Posterior cingulate gyrus (tissue), 11 donors: ENCODE measurements at places on chromosomes 12 and 14.

DNA sequence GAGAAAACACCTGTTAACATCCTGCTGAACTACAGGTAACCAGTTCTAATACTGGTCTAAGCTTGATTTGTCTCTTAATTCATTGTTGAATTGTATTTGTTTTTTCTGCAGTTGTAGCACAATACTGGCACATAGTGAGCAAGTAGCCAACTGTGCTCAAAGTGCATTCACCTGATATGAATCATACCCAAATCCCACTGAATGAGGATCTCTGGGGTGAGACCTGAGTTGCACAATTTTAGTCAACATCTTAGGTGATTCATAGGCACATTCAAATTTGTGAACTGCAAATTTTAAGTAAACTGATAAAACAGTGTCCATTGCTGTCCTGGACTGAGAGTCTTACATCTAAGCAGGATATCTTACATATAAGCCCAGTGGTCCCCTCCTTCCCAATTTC lies 12.8 kb downstream of the KCNC2 start:
- no peak for DNase-seq

DNA sequence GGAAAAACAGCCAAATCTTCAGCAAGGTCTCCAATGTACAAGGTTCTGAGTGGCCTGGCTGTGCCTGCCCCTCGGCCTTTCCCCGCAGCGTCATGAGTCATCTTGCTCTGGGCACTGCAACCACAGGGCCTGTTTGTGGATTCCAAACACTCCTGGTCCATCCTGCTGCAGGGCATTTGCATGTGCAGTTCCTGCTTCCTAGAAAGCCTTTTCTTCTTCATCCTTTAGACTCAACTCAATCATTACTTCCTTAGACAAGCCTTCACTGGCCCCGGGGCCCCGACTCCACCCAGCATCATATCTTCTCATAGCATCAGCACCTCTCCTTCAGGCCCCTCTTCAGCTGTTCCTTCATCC lies 101.8 kb upstream of the EGLN3 start:
- no peak for DNase-seq

DNA sequence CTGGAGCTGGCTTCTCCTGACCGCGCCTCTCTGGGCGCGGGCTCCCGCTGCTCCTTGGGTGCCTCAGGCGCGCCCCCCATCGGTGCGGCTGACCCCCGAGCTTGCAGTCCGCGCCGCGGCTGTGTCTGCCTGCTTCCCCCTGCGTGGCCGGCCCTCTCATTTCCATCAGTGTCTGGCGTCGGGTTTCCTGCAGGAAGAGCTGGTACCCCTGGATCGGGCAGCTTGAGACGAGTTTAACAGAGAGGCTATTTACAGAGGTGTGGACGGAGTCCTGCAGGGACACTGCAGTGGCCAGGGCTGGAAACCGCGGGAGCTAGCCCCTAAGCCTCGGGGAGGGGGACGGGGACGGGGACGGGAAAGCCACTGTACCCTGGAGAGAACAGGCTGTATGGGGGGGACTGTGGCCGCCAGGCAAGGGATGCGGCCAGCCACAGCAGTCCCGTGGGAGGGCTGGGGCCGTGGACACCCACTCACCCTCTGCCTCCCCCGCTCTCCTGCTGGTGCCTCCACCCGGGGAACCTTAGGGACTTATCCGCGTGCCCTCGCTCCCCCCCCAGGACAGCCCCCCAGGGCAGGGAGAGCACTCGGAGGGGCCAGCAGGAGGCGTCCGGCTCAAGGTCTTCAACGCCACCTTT lies 3.7 kb upstream of the CACNA2D4 start:
- DNase-seq = no peak

- DNase-seq = no peak
Observed at GRCh38 chr14:50312734-50313054, 570 bp downstream of the DMAC2L start.

DNA sequence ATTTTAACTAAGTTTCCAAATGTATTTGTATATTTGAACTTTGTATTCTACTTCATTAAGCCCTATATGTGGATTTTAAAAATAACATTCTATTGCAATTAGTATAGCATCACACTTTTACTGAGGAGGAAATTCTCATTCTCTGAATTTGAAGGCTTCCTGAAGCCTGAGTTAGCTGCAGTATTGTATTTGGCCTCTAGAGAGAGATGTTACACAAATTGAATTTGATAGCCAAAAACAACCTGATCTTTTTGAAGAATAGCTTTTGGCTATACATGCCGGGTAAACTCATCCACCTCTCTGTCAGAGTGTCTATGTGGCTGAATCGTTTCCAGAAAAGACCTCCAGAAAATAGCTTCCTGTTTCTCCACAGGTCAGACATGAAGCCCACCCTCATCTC lies 316.5 kb upstream of the OR4E1 start:
- no peak for DNase-seq

- no peak for DNase-seq
Observed at GRCh38 chr14:60183741-60184140, 18.5 kb upstream of the DHRS7 start.

DNA sequence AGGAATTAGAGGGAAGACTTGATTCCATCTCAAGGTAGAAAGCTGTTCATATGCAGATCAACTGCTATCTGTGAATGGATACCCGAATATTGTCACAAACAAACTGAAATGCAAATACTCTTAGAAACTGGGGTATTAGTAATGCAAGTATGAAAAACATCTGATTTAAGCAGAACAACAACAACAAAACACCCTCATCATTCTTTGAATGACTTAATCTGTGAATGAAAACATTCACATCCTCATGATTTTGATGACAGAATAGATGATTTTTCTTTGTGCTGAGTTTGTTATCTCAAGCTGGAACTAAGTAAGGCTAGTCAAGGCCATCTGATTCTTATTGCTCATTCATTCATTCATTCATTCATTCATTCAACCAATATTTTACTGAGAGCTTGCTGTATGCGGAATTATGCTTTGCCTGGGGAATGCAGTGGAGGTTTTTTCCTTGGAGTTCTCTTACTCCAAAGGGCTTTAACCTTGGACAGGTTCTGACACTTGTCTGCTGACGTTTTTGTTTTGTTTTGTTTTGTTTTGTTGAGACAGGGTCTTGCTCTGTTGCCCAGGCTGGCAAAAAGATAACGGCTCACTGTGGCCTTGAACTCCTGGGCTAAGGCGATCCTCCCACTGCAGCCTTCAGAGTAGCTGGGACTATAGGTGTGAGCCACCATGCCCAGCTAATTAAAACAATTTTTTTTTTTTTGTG lies 23.3 kb downstream of the OR10G3 start:
- DNase-seq = no peak
